ENCODE measurements at places on chromosomes 11 and 22.

DNA sequence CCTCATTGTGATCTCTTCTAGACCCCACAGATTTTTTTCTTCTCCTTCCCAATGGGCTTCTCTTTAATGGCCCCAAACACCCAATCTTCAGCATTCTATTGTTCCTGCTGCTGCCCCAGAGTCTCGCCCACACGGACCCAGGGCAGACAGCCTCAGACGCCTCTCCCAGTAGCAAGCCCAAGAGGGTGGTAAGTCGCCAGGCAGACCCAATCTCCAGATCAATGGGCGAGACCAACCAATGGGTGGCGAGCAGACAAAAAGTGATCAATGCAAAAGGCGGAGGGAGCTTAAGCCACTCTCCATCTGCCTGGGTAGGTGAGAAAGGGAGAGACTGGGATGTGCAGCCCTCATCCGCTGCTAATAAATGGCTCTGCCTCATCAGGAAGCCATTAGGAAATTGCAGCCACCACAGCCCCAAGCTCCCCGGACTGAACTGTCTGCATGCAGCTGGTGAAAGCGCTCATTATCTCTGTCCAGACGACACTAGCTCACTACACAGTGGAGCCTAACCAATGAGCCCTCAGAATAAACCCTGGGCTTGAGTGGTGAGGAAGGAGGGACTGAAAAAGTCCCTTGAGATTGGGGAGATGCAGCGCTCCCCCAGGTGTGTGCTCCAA lies 81.8 kb downstream of the ETS1 start:
- DNase-seq = no peak

GRCh38 chr11:7060868-7061267 lies 27.9 kb upstream of the RBMXL2 start:
- DNase-seq = no peak

- no peak for DNase-seq
Observed at GRCh38 chr11:103541186-103541795, 432.1 kb downstream of the DYNC2H1 start.

DNA sequence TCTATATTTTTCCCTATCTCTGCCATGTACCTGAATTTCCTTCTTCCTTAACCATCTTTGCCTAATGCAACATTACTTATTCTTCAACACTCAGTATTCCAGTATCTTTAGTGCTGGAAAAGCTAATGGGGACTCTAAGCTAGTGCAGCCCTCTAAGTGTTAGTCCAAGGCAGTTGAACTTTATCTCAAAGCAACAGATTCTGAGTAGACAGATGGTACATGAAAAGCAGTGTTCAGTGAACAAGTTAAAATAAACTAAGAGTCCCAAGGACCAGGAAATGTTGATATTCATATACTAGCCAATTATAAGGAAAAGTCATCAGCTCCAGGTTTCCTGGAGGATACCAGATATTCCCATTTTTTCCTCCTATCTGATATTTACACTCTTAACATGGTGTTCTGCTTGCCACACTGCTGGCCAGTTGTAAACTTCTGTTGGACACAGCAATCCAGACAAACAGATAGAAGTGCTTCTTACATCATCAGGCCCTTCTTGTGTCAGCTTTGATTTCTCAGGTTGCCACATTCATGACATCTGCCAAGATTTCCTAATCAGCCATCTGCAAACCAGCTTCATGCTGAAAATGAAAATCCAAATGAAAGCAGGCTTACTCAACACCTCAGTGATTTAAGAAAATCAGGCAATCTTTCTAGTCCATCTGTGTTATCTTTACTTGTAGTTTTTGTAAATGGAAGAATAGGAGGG lies 255.9 kb upstream of the POU2AF2 start:
- DNase-seq = no peak

GRCh38 chr11:45079075-45079444 lies 67.4 kb upstream of the PRDM11 start:
- no peak for DNase-seq

GRCh38 chr22:29072193-29072978 lies 449 bp upstream of the KREMEN1 start:
- DNase-seq = peak; percentile 72

- no peak for DNase-seq
Observed at GRCh38 chr11:73326929-73327811, 19.1 kb downstream of the ARHGEF17 start.

- no peak for DNase-seq
Observed at GRCh38 chr11:60981515-60981914, 10.0 kb downstream of the CD6 start.

- no peak for DNase-seq
Observed at GRCh38 chr11:115700981-115701875, 197.0 kb upstream of the CADM1 start.

DNA sequence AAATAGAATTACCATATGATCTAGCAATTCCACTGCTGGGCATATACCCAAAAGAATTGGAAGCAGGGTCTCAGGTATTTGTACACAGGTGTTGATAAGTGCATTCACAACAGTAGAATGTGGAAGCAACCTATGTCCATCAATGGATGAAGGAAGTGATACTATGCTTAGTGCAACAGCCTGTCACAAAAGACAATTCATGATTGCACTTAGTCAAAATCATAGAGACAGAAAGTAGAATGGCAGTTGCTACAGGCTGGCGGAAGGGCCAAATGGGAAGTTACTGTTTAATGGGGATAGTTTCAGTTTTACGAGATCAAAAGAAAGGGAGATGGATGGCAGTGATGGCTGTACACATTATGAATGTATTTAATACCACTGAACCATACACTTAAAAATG lies 42.0 kb downstream of the SGSM3 start:
- no peak for DNase-seq

GRCh38 chr11:102833731-102834130 lies 9.7 kb downstream of the MMP3 start:
- DNase-seq = no peak

DNA sequence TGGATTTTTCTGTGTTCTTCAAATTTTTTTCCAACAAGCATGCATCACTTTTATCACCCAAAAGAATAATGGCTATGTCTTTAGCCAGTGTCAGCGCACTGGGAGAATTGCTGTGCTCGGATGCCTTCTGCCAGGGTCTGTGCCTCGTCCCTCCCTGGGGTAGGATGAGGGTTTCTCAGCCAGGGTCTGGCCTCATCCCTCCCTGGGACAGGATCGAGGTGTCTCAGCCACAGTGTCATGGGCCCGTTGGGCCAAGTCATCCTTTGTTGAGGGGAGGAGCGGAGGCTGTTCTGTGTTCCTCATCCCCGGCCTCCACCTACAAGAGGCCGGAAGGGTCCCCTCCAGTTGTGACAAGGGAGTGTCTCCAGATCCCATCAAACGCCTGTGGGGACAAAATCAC lies 22.7 kb downstream of the LINC01488 start:
- DNase-seq = no peak

GRCh38 chr22:35197886-35198285 lies 59.4 kb upstream of the HMGXB4 start:
- DNase-seq = no peak

DNA sequence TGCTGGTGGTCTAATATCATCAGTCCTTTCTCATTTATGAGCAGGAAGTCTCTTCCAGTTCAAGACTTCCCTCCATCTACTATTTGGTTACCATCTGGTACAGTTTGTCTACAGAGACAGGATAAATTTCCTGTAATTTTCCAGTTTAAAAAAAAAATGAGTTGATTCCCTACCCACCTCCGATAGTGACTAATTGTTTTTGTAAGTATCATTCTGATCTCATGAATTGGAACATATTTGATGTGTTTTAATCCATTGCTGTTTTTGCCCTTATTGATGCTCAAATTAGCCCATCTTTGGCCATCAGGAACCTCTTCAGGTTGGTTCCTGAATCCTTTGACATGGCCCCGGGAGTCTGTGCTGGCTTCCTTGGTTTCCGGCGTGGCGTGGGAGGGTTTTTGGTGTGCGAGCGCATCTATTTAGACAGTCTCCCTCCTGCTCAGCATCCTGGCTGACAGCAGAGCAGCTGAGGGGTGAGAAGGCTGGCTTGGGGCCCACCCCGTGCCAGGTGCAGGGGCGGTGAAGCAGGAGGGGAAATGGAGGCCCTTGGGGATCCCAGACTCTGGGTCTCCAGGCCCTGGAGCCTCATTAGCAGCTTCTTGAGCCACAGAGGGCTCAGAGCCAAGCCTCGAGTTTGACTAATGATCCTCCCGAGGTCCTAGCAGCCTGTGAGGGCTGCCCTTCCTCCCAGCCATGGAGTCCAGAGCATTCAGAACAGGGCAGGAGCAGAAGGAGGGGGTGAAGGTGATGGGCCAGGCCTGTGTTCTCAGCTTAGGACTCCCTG lies 6.8 kb downstream of the OMP start:
- no peak for DNase-seq

DNA sequence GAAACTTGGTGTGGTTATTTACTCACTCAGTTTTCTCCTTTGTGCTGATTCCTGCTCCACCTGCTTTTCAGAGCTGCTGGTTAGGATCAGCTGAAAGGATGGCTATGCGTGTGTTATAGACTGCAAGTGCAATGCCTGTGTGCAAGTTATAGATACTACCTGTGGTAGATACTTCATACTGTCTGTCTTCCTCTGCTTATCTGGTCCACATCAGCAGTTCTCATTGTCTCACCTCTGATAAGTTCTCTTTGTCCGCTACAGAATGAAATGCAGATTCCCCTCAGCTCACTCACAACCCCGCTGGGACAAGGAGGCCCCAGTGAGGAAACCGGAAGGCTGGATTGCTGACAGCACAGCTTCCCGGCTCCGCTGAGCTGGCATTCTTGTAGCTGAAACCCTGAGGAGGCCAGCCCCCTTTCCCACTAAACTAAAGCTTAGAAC lies 37.5 kb upstream of the LYVE1 start:
- DNase-seq = no peak

DNA sequence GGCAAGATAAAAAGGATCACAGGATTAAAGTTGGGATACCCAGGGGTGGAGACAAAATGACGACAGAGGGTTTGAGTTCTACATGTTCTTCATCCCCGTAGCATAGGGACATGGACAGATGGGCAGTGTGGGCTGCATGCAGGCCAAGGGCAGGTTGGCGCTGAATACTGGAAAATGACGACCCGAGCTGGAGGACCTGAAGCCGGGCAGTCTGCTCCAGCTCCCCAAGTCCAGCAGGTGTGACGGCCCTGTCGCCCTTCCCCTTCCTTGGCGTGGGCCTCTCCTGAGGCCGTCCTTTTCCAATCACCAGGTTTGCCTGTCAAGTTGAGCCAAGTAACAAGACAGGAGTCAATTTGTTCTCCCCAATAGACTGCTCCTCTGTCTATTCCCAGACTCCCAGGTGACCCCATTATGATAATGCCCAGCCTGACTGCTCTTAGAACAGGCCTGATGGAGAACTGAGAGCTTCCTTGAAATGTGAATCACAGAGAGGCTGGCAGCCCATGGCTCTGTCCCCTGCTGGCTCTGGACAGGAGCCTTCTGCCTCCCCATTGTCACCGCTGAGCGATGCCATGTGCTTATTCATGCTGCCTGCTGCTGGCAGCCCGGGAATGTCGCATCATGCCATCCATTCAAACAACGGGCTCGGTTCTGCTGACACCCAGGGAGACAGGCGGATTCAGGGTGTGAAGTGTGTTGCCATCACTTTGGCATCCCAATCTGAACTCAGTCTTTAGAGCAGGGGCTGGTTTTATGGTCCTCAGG lies 392.1 kb downstream of the NTM start:
- DNase-seq = no peak

DNA sequence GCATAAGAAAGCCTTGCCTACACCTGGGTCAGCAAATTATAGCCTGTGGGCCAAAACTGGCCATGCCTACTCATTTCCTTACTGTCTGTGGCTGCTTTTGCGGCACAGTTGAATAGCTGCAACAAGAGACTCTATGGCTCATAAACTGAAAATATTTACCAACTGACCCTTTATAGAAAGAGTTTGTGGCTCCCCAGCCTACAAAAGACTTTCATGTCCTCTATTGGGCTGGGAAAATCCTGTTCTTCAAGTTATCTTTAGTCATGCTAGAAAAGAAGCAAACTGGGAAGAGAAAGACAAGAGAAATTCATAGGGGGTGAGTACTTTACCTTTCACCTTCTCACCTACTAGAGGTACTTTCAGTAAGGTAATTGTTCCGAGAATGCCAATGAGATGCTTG lies 175.1 kb downstream of the SWAP70 start:
- DNase-seq = no peak

DNA sequence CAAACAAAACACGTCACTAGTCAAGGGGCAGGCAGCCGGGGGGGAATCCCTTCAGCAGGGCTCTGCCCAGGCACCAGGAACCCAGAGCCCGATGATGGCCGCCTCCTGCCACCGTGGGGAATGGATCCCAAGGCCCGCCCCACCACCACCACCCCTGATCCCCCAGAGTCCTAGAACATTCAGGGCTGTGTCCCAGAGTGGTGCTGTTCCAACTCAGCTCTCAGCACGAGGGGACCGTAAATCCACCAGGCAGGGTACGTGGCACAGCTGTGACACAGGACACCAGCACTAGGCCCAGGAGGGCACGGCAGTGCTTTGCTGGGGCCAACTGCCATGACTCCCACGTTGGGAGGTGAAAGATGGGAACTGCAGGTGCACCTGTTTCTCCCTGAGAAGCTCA lies 29.6 kb downstream of the ANO1 start:
- DNase-seq = no peak

DNA sequence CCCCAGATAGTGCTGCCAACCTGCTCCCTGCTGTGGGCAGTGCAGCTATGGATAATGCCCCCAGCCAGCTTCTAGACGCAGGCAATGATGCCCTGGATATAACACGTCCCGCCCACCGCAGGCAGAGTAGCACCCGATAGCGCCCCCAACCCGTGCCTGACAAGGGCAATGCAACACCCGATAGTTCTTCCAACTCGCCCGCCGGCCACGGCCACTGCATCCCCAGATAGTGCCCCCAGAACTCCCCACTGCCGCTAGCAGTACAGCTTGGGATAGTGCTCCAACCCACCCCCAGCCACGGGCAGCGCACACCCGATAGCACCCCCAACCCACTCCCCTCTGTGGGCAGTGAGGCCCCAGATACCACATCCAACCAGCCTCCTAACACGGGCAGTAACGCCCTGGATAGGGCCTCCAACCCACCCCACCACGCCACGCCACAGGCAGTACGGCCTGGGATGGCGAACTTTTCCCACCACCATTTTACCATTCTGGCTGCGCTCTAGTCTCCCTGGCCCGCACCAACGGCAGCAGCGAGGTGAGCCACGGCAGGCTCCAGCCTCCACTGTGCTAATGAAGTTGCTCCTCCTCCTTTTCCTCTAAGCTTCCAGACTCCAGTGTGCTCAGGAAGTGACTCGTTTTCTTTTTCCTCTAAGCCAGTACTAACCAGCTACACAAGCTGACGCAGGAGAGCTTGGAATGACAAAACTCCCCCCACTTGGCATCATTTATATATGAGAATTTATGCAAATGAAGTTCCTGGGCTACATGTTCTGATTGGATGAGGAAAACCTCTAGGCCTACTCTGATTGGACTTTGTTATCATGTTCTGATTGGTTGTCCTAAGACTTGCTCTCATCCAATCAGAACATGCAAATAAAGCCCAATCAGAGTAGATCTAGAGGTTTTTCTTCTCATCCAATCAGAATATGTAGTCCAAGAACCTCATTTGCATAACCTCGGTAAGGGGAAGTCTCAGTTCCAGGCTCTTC lies 3.0 kb upstream of the RFPL3 start:
- no peak for DNase-seq

DNA sequence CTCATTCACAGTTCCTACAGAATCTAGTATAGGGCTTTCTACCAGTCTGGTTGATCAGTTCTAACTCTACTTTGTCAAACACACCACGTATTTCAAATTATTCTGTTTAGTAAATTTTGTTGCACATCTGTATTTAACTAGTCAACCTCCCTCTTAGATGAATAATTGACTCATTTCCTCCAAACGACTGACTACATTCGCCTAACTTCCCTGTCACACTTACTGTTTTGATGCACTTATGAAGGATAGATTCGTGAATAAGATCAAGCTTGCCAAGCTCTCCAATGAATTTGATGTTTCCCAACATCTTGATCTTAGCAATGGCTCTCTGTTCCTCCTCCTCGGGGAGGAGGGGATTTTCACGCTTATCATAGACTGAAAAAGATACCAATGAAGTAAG lies 5.0 kb downstream of the EIF4G2 start:
- no peak for DNase-seq
